NCI-H526 treated with DMSO at 0.1 percent for 48 hours (cell line): ENCODE measurements at places on chromosomes 11 and 22.

DNA sequence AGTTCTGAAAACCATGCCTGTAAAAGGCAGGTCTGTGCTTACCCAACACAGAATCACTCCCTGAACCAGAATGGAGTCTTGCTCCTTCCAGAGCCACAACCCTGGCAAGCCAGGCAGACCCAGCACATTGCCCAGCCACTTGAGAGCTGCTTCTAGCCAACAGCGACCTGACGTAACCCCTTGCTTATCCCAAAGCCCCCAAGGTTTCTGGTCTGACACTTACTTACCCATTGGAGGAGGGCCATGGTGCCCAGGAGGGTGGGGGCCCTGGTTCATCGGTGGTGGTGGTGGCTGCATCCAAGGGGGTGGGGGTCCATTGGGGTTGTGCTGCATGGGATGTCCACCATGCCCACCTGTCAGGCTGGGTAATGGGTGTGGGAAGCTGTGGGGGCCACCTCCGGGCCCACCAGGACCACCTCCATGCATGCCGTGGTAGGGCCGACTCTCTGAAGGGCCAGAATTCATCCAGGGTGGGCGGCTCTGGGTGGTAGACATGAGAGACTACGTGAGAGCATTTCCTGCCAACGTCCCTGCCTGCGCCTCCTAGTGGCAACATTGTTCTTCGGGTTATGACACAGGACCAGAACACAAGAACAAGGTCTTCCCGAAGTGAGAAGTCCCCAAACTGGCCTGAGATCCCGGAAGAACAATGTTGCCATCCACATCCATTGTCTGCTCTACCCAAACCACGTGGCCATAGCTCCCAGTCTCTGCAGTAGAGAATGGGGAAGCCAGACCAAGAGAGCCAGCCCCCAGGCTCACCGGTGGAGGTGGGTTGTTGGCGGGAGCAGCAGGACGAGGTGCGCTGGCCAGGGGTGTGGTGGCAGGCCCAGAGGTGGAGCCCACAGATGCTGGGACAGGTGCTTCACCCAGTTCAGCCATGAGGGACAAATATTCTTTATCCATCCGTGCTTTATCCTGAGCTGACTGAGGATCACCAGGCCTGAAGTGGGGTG lies 7.8 kb upstream of the PYGM start:
- DNase-seq, result peak; percentile 40

- no peak for DNase-seq
Observed at GRCh38 chr11:77121096-77121640, 6.9 kb upstream of the MYO7A start.

DNA sequence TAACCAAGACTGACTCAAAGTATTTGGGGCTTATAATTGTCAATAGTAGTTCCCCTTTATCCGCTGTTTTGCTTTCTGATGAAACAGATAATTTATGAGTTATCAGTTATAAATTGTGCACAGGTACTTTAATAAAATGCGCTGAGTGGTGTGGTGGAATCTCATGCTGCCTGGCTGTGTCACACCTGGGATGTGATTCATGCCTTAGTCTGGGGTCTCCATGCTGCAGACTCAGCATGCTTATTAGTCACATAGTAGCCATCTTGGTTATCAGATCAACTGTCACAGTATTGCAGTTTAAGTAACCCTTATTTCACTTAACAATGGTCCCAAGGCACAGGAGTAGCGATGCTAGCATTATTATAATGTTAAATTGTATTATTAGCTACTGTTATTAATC lies 995.2 kb downstream of the NTM start:
- no peak for DNase-seq

GRCh38 chr11:106286881-106287504 lies 209.5 kb downstream of the AASDHPPT start:
- no peak for DNase-seq

- DNase-seq, result peak; percentile 35
Observed at GRCh38 chr11:65132988-65133700, 1.2 kb downstream of the SYVN1 start.

GRCh38 chr11:57356268-57356667 lies 18.1 kb downstream of the P2RX3 start:
- DNase-seq, result no peak

DNA sequence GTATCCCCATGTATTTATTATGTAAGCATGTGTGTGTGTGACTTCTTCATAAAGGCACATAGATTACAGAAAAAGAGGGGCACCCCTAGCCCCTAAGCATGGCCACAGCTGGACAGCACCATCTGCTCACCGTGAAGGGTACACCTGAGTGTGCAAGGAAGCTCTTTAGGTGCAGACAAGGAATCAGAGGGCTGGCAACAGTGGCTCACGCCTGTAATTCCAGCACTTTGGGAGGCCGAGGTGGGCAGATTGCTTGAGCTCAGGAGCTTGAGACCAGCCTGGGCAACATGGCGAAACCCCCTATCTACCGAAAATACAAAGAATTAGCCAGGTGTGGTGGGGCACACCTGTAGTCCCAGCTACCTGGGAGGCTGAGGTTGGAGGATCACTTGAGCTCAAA lies 56.3 kb downstream of the DGCR2 start:
- no peak for DNase-seq

DNA sequence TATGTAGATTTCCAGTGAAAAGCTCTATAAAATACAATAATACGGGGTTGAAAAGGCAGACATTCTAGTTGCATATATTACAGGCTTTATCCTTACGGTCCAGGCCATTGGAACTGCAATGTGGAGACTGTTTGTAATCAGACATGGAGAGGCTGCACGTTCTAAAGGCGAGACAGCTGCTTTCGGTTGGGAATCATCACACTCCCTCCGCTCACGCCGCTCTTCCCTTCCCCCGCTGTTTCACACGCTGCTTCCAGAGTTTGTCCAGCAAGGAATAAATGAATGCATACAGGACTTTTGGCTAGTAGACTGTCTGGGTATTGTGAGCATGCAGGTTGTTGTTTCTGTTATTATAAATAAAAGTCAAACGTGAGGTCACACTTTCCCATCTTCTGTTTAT lies 13.5 kb upstream of the EFCAB6 start:
- no peak for DNase-seq

DNA sequence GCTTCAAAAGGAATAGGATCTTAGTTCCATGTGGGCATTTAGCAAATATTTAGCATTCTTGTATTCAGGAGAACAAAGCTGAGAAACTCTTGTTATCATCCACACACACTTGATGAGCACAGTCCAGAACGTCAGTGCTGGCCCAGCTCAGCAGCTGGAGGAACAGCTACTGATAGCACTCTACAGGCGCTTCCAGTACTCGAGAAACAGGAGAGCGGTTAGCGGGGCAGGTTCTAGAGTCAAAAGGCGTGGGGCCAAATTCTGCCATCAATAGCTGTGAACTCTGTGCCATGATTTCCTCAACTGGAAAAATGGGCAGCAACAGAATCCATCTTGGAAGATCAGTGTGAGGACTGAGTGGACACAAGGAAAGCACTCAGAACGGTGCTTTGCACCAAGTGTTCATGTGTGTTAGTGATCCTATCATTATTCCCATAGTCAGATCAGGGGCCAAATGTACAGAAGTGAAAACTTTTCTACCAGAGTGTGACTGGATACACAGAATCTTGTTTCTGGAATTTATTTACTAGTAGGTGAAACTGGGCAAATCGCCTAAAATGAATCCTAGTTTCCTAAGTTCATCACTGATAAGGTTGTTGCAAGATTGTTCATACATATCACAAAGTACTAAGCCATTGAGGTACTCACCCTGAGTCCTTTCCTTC lies 3.2 kb downstream of the JOSD1 start:
- DNase-seq, result no peak

DNA sequence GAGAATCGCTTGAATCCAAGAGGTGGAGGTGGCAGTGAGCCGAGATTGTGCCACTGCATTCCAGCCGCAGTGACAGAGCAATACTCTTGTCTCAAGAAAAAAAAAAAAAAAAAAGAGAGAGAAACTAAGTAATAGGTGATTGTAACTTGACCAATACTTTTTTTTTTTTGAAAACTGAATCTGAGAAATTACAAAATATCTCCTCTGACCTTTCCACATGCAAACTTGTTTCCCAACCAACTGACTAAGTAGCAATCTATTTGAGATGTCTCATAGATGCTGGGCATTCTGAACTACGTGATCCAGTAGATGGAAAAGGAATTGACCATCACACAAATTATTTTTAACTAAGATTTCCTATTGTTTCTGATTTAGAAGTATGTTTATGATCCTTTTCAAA lies 407.3 kb upstream of the CHORDC1 start:
- no peak for DNase-seq

DNA sequence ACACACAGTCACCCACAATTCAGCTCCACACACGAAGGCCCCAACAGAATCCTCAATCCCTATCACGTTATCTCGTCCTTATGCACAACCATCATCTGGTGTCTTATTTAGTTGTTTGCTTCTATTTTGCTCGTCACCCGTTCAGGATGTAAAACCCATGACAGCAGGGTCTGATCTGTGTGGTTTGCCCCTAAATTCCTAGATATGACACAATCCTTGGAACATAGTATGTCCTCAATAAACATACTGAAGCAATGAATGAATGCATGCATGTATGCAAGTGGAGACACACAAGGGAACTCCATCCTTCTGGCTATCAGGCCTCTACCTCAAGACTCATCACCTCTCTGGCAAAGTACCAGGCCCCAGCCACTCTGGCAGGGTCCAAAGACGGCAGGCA lies 20.2 kb downstream of the STARD10 start:
- no peak for DNase-seq

DNA sequence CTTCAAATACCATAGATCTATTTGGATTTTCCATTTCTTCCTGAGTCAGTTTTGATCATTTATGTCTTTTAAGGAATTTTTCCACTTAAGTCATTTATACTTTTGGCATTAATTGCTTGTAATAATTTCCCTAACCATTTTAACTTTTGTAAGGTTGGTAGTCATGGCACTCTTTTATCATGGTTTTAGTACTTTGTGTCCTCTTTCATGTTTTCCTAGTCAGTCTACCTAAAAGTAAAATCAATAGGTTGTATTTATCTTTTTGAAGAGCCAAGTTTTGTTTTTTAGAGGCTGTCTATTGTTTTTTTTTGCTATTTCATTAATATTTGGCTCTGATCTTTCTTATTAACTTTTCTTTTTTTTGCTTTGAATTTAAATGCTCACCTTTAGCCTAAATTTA lies 45.5 kb upstream of the IGLL5 start:
- no peak for DNase-seq

DNA sequence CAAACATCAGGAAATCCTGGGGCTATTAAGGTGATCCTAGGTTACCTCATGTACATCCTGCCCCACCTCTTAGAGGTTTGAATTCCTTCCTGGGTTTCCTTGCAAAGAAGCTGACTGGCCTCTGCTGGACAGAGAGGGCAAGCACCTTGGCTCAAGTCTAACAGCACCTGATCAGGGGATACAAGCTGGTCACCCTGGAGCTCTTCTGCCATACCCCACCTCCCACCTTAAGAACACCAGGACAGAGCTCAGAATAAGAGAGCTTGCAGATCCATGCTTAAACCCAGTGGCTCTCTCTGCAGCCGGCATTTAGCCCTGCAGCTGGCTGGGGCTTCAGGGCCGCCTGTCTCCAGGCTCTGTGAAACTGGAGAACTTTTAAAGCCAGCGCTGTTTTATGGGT lies 386.6 kb upstream of the NARS2 start:
- DNase-seq, result no peak

DNA sequence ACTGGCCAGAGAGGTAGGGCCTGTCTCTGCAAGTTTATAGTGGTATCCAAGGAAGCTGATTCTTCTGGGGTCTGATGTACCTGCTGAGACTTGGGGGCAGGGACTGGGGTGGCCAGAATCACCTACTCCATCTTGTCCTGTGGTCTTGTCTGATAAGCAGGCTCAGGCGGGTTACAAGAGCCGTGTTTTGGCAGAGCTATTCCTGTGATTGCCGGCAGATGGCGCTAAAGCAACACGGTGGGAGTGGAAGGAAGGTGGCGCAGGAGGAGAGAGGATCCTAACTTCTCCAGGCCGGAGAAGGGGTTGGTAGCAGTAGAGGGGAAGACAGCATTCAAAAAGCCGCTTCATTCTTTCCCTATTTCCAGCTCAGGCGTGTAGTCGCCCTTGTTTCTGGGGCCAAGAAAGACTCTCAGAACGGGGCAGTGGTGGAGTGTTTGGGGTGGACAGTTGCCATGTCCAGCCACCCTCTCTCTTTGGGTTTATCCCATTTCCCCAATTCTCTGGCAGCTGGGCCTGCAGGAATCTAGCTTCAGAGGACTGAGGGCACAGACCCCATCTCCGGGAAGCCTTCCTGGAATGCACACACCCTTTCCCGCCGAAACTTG lies 15.1 kb downstream of the CHRM1 start:
- DNase-seq, result peak; percentile 60

DNA sequence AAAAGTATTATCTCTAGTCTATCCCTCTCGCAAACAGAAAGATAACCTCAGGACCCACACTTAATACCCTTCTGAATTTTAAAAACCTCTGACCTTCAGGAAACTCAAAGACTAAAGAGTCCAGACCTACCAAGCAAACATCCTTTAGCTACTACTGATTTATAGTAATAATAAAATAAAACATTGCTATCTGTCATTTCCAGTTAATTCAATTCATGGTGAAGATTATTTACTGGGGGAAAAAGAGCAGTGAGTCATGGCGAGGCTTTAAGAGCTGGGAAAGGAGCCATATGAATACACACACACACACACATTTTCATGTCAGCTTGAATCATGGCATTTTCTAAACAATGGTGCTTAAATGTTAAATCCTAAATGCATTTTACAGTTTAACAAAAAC lies 87.1 kb downstream of the FAM76B start:
- no peak for DNase-seq

- DNase-seq, result no peak
Observed at GRCh38 chr11:108131993-108132392, 10.6 kb downstream of the ACAT1 start.

GRCh38 chr22:19177164-19178064 lies 1.1 kb downstream of the SLC25A1 start:
- DNase-seq, result no peak

GRCh38 chr11:116492600-116492999 lies 280.2 kb downstream of the BUD13 start:
- no peak for DNase-seq

GRCh38 chr11:120172054-120172911 lies 34.4 kb upstream of the TRIM29 start:
- peak; percentile 77 for DNase-seq

DNA sequence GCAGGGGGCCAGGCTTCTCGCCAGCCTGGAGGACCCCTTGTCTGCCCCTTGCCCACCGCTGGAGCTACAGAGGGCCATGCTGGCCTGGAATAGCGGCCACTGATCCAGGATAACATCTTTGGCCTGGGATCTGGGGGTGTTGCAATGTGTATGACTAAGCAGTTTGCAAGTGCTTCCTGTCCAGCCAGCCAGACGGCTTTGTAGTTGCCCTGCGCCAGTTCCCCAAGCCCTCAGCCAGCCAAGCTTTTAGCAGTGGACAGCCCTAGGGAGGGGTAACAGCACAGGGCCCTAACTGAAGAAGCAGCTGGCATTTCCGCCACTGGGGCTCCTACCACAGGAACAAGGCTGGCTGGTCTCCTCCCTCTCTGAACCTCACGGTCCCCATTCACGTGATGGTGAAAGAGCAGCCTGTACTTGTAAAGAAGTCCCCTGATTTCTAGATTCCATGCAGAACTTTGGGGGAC lies 32.1 kb downstream of the UQCR10 start:
- no peak for DNase-seq

- DNase-seq, result peak; percentile 37
Observed at GRCh38 chr11:19557720-19558140, 154.9 kb upstream of the NAV2 start.

- DNase-seq, result no peak
Observed at GRCh38 chr11:5705688-5706087, 16.1 kb downstream of the TRIM22 start.
